ENCODE measurements at places on chromosomes 7 and 10.

DNA sequence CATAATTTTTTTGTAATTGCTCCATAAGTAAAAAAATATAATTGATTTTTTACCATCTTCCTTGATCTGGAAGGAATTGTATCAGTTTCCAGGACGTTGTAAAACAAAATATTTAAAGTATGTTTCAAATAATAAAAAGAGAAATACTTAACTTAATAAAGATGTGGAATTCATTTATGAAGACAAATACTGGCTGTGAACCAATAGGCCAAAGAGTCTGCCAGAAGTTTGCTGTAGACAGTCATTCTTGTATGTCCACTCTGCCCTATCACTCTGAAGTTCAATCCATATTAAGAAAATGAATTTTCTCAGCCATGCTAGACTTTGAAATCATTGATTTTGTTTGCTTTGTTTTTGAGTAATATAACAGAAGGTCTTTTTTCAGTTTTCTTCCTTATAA, 256.4 kb downstream of the TRIL start:
- no peak for DNase-seq

DNA sequence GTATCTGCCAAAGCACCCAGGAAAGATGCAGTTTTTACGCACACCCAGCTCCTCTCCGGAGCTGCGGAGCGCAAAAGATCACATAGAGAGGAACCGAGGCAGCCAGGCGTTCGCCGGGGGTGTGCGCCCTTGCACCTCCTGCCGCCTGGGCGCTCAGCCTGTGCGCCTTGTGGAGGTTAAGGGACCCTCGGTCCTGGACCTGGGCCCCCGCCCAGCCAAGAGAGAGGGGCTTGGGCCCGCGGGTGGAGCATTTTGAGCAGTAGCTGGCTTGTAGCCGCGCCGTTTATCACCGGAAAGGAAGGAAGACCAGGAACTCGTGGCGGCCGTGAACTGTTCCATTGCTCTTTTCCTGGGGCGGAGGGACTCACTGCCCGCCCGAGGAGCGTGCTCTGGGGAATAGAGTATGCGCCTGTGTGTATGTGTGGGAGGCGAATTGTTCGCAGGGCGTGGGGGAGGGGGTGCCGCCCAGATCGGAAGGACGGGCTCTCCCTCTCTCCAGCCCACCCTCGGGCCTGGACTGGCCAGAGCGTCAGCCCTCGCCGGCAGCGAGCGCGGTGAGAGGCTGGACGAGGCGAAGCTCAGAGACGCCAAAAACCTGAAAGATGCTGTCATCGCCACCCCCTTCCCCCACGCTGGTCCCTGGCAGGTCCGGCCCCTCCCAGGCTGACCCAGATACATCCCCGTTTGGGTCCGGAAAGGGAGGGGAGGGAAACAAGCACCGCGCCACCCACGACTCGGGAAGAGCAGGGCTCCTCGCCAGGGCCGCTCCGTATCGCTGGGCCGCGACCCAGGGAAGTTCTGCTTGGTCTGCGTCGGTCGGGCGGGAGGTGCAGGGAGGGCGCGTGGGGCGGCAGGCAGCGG, 1.2 kb upstream of the WNT2 start:
- no peak for DNase-seq

DNA sequence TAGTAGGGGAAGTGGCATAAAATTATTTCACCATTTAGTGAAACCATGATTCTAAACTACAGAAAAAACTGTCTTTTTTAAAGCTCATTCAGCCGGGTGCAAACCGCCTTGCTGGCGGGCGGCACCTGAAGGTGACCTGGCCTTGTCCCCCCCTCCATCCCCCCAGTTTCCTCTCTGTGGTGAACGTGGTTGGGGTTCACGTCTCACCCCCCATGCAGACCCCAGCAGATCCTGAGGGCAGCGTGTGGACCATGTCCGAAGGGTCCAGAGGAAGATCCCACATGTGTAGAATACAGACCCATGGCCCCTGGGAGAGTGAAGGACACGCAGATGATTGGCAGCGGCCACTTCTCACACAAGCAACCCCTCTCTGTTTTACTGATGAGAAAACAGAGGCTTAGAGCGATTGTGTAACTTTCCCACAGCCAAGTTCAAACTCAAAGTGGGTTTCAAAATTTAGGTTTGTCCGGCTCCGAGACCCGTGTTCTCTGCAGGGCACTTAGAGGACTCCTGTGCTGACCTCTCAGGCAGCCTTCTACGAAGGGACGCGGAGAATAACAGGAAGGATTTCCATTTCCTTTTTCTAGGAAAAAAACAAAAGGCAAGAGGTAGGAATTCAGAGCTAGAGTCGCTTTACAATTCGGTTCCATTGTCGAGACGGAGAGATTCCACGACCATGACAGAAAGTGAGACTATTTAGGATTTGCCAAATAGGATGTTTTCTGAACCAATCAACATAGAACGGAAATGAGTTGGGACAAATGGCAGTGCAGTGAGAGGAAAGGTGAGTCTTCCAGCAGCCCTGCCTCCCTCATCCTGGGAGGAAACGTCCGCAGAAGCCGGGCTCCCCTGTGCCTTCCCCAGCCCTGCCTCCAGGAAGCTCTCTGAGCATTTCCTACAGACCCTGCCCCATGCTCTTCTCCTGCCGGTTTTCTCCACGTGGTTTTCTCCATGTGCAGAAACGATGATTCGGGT, 67.6 kb upstream of the PITRM1 start:
- DNase-seq, result no peak

GRCh38 chr7:45973725-45974532, 52.9 kb upstream of the IGFBP3 start:
- no peak for DNase-seq

DNA sequence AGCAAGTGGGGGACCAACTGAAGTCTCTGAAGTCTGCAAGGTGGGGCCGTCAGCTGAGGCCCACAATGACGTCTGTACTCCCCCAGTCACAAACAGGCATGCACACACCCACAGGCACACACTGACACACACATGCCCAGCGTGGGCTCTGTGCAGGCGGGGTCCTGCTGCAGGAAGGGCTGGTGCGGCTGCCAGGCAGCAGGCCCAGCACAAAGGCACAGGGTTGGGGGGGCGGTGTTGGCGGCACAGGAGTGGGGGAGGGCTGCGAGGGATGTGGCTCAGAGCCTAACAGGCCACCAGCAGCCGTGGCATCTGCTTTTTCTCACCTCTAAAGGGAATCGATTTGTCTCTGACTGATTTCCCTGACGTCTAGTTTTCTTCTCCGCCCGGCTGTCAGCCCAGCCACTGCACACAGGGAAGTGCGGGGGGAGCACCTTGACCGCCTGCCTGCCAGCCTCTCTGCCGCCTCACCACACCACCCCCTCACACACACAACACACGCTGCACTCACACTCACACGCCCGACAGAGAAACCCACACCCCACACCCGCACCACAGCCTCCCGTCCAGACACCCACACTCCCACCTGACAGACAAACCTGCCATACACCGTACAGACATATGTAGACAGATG, 43.5 kb upstream of the ZMIZ1 start:
- peak; percentile 58 for DNase-seq

- no peak for DNase-seq
Measured at GRCh38 chr10:91587710-91588638, 44.9 kb downstream of the PPP1R3C start.

DNA sequence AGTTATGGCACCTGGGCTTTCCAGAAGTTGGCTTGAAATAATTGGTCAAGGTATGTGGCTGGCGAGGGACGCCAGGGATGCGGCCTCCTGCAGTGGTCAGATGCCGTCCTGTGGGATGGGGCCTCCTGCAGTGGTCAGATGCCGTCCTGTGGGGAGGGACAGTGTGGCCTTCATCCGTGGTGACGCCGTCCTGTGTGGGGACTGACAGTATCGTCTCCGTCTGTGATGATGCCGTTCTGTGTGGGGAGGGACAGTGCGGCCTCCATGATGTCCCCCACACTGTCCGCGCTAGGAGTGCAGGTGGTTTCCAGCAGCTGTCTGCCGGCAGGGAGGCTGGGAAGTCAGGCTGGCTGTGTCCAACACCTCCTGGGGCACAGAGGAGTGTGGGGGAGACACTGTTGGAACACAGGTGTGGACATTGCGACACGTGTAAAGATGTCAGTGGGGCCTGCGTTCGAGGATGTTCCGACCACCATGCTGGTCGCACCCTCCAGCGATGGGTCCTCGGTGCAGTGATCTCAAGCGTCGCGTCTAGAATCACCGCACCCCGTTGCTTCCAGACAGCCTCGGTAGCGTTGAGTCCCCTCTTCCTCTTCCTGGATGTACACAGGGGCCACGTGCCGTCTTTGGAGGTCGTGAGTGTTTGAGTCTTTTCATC, 52.6 kb downstream of the INPP5A start:
- DNase-seq, result no peak

DNA sequence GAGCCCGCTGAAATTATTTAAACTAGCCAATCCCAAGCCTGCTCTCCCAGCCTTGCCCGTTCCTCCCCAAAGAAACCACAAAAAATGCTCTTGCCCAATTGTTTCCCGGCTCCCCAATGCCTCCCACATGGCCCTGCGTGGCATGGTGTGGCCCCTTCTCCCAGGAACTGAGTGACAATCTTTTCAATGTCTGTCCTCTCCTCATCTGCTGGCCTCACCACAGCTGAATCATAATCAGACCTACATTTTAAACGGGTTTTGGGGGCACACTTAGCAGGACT, 201.5 kb downstream of the PRPF18 start:
- DNase-seq, result no peak

GRCh38 chr7:19112274-19113001, 5.0 kb downstream of the TWIST1 start:
- DNase-seq, result no peak

DNA sequence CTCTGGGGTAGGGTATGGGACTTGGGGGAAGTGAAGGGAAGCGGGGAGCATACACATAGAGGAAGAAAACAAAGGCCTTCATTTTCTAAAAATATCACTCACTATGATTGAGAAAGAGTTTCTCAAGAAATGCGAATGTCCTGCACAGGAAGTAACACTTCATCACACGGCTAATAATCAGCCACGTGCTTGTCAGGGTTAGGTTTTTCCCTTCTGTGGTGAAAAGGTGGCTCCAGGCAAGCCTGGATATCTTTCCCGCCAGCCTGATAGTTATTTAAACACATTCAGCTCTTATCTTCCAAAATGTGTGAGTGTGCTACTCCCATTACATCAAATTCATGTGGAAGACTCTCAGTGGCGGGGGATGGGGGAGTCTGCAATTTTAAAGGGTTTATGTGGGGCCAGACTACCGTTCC, 166.4 kb upstream of the ADO start:
- DNase-seq, result peak; percentile 51

DNA sequence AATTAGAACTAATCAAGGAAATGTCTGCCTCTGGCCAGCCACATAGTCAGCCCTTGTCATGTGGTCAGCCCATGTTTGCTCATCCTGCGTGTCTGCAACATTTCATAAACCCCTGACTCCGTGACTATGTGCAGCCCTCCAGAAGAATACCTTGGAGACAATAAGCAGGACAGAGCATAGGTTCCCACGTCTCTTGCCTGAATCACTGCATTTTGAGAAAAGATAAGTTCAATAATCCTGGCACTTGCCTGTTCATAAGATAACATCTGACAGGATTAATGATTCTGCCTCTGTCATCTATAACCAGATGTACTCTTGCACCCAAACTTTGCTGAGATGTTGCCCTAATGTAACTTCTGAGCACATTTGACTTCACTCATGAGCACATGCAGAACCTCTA, 78.4 kb downstream of the AKR1D1 start:
- no peak for DNase-seq

GRCh38 chr7:16543456-16543855, 16.8 kb downstream of the LRRC72 start:
- DNase-seq, result no peak

- DNase-seq, result no peak
Measured at GRCh38 chr7:369476-370258, 79.7 kb downstream of the FOXL3 start.

GRCh38 chr7:92729172-92729571, 107.2 kb downstream of the CDK6 start:
- DNase-seq, result no peak

DNA sequence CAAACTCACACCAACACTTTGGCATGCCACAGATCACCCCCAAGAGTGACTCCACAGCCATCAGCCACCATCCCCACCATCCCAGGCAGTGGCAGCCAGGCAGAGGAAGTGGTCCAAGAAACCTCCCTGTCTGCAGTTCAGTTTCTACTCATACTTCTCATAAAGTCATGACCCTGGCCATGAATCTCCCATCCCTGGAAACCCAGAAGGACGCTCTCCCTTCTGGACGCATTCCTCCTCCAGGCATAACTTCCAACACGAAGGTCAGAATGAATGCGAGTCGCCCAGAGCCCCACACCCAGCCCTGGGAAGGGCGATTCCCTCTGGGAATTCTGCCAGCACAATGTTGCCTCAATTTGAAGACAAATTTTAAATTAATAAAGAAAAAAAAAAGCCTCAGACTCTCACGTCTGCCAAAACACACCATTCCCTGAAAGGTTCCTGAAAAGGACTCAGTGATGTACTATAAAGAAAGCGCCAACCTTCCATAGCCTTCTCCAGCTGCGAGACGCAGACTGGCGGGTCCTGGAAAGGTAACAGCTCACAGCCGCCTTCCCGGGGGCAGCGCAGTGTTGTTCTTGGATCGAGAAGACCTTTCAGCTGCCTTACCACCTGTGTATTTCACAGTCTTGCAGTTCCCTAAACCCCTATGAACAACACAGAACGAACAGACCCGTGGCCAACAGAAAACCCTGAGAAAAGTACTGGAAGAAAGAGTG, 307.6 kb downstream of the FRMD4A start:
- no peak for DNase-seq

DNA sequence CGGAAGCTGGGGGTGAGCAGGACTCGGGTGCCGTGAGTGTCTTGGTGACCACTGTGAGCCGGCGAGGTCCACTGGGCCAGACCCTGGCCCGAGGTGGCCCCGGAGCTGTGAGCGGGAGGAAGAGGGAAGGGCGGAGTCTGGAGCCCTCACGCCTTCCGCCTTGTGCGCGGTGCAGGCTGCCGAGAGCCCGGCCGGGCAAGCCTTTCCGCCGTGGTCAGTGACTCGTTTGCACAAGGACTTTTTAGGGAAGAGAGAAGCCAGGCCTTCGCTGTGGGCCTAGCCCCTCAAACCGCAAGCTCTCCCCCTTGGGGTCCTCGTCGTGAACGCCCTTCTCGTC, 40.9 kb upstream of the ZNF32 start:
- DNase-seq, result peak; percentile 25

GRCh38 chr7:123484199-123484598, 50.2 kb downstream of the IQUB start:
- no peak for DNase-seq

DNA sequence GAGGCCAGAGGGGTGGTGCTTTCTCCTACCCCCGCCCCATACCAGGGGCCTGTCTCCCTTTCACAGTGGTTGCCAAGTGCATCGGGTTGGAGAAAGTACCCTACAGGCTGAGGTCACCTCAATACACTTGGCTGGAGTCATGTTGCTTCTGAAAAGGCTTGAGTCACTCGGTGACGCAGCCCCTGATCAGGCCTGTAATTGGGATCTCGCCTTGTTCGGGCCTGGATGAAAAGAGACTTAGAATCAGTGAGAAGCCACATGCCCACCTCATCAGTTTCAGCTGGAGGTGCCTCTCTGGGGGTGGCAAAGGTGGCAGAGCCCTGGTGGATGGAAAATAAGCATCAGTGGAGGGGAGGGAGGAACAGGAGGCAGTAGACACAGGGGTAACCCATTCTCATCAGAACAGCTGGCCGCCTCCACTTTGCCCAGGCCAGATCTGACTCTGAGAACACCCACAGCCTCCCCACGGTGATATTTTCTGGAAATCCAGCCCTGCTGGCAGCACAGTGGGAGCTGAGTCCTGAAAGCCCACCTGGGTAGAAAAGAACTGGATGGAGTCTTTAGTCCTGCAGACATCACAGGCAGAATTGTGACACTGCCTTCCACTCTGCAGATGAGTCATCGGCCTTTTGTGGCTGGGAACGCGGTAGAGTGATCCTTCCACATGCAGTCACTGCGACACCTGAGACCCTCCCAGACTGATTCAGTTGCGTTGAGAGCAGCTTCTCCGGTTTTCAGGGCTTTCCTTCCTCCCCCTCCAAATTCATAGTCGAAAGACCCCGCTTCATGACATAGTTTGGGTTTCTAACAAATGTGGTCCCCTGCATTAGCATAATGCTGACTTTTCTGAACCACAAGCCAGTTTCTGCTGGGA, 108.0 kb downstream of the GRK5 start:
- DNase-seq, result peak; percentile 38

All from CD4-positive, alpha-beta T cell treated with Interleukin-15 for 1 hour (primary cell).